ENCODE measurements at places on chromosomes 4 and X.

DNA sequence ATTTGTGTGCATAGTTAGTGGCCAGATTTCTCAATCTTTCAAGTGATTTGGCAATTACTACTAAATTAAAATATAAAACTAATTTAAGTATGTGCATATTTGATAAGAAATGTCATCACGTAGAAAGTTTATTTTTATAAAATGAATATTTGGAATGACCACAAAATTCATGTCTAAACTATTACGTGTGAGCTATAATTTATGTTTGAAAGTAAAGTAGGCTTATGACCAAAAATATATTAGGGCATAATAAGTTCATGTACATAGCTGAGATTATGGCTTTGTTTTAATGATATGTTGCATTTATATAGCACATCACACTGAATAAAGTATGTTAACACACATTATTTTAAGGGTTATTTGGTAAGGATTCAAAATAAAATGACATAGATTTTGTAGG lies 1532.6 kb downstream of the C4orf33 start:
- DNase-seq: no peak

- no peak for DNase-seq
Observed at GRCh38 chr4:138659037-138659811, 356.4 kb upstream of the NOCT start.

GRCh38 chr4:48255072-48255958 lies 14.3 kb downstream of the TEC start:
- DNase-seq: no peak

DNA sequence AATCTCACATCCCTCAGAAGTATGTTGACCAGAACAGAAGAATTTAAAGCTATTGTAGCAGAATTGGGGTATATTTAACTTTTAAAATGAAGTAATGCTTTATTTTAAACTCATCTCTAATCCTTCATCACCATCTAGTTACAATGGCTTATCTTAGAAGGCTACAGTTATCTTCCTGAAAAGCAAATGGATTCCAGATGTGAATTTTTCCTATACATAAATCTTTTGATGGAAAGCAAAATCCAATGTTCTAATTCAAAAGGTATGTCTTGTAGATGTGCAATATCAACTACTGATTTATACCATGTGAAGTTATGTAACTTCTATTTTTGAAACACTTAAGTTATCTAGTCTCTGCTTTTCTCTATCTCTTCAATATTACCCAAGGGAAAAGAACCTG lies 47.6 kb downstream of the CCNG2 start:
- DNase-seq: no peak

DNA sequence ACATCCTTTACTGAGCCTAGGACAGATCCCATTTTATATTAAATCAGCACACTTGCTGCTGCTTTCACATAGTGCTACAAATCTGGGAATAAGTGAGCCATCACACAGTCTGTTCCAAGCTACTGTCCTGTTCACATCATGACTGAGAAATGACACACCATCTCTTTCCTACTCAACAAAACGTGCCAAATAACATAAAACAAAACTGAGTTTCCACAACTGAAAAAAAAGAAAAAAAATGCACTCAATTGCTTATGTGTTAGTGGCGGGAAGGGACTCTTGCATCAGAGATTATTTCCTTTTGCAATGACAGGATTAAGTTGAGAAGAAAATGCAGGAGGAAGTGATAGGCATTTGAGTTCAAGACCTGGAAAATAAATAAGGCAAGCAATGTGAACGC lies 109.0 kb downstream of the SHROOM4 start:
- DNase-seq: no peak

DNA sequence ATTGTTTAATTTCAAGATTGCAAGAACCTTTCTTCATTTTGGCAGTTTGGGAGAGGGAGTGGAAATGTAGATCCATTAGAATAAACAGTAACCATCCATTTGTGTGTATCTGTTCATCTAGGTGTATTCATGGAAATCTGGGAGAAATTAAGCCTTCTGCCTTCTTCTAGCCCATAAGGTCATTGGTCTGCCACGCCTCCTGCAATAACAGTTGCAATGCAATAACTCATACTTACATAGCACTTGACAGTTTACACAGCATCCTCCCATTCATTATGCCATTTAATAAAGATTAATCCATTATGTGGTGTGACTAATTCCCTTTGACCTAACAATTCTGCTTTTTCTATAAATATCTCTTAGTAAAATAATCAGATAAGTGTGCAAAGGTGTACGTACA lies 42.6 kb downstream of the SHROOM4 start:
- DNase-seq: no peak

GRCh38 chrX:100696699-100697351 lies 35.1 kb downstream of the SYTL4 start:
- DNase-seq: no peak

GRCh38 chrX:99703473-99703872 lies 706.6 kb downstream of the PCDH19 start:
- no peak for DNase-seq

GRCh38 chr4:91028228-91028627 lies 901.0 kb downstream of the CCSER1 start:
- no peak for DNase-seq

GRCh38 chrX:153921070-153921469 lies 5.0 kb downstream of the ARHGAP4 start:
- DNase-seq: no peak

DNA sequence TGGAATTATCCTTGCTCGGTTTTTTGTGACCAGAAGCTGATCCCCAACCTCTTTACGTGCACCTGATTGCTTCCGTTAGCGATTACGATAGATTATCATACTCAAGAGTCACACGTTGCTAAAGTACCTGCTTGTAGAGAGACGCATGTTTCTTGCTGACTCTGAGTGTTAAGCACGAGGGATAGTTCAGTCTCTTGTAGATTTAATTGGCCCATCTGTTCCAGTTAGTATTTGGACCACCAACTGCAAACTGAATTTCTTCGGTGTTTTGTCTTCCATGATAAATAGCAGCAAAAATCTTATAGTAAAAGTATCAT lies 516 bp upstream of the COX18 start:
- no peak for DNase-seq

GRCh38 chr4:144509088-144510015 lies 136.6 kb upstream of the HHIP start:
- no peak for DNase-seq

DNA sequence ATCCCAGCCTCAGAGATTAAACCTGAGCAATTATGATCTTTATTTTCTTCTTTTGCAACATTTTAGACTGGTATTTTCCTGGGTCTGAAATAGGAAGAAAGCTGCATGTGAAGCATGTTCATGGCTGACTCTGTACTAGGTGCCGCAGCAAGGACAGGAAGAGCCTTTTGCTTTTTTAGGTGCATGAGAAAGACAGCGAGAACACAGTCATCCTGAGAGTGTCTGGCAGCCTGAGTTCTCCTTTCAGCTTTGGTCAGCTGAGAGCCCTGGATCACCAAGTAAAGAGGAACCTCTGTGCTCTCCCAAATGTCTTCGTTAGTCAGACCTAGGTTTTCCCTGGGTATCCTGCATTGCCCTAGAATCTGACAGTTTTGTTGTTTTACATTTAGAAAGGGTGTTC lies 29.8 kb downstream of the FAM149A start:
- no peak for DNase-seq

- DNase-seq: peak; percentile 3
Observed at GRCh38 chrX:147838465-147839131, 73.1 kb upstream of the FMR1 start.

GRCh38 chr4:15451866-15452765 lies 17.6 kb upstream of the CC2D2A start:
- no peak for DNase-seq

GRCh38 chr4:113109106-113109718 lies 59.8 kb downstream of the ANK2 start:
- no peak for DNase-seq

Data from RPMI8226 (cell line).